ENCODE measurements at places on chromosomes 12 and 14. TPM values are rescaled to one million over a fixed set of nuclear protein-coding genes. Genes with fewer than 3 reads are reported as not detected.

DNA sequence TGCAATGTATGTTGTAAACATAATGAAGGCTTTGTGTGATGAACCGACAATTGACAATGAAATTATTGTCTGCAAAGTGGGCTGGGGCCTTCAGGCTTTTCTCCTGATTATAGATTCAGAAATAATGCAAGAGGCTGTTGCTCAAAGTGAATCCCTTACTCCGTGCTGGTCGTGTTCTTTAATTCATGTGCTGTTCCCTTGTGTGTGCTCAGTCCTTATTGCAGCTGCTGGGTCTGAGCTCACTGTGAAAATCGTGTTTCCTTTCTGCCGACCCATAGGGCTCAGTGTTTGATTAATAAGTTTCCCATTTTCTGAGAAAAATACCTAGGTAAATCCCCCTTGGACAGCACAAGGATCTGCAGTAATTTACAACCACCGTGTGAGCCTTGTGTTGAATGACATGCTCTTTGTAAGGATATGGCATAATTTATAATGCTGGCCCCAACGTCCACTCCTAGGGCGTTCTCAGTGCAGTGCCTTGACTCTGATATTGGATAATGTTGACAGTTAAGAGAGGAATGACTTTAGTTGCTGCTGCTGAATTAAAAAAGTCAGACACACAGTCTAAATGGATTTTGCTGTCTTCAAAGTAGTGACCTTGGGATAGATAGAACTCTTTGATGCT is 81.6 kb downstream of the RGS6 start:
- DNase-seq: no peak

DNA sequence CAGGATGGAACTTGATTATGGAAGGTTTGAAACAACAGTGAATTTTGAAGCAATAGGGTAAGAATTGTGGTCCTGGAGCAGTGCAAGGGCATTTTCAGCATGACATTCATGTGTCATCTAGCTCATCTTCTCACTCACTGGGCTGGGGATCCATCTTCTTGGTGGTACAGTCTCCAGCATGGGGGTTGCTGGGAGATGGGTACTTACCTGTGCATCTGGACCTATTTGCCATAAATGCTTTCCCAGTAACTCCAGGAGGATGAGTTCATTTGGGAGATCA is 7.2 kb downstream of the HSP90AA1 start:
- DNase-seq: no peak

DNA sequence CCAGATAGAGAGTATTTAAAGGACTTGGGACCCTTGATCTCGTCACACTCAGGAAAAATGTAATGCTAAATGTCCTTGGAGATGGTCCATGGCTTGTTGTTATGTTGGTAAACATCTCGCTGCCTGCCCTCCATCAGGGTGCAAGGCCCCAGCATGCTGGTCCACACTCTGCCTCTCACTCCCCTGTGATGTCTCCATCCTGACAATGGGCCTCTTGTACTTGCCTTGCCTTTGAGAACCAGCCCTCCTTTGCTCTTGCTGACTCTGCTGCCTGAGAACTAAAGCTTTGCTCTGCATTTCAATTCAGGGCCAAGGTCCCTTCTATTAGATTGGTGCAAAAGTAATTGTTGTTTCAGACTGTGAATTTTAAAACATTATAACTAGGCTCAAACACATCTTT is 131.0 kb upstream of the LMNTD1 start:
- DNase-seq: no peak

DNA sequence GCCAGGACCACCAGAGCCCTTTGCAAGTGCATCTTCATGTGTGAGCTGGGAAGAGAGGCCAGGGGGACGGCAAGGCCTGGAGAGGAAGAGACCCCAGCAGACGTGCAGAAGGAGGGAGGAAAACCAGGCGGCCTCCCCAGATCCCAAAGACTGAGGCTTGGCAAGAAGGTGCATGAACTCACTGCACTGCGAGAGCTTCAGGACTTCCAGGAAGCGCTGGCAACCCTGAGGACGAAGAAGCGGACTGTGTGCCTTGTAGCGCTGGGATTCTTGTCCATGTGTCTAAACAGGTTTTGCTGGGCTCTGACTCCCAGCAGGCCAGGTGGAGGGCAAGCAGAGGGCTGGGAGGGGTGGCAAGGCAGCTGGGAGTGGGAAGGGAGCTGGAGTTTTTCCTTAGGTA is 939 bp downstream of the TGFB3 start:
- DNase-seq: peak; percentile 67

- no peak for DNase-seq
Measured at GRCh38 chr12:72723732-72724131, 451.6 kb downstream of the TRHDE start.

GRCh38 chr12:47190271-47190750 is 110.6 kb upstream of the AMIGO2 start:
- no peak for DNase-seq

DNA sequence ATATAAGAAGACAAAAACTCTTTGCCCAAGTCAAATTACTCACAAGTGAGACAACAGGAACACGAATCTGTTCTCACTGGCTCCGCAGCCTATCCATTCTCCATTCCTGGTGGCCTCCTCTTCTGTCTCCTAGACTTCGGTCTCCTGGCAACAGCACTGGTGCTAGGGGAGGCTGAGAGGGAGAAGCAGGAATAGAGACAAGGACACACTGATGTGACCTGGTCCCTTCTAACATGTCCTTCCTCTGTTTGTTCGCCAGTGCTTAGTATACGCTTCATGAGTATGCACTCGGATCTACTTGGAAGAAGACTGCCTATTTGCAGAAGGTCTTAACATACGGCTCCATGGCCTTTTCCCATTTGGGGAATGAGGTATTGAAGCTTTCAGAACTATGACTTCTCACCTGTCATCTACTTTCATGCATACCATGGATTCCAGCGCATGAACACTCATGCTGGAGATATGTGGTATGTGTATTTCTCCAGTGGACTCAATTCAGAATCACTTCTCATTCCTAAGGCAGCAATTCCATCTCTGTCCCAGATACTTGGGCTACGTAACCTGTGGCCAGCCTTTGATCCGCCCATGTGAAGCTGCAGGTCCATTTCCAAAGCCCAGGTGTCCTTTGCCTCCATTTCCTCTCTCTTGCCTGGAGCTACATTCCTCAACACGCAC is 33.9 kb downstream of the BHLHE41 start:
- DNase-seq: no peak

GRCh38 chr12:131783915-131784541 is 44.2 kb upstream of the MMP17 start:
- no peak for DNase-seq

- DNase-seq: peak; percentile 80
Measured at GRCh38 chr14:105489542-105490266, 1.3 kb upstream of the TEDC1 start.

DNA sequence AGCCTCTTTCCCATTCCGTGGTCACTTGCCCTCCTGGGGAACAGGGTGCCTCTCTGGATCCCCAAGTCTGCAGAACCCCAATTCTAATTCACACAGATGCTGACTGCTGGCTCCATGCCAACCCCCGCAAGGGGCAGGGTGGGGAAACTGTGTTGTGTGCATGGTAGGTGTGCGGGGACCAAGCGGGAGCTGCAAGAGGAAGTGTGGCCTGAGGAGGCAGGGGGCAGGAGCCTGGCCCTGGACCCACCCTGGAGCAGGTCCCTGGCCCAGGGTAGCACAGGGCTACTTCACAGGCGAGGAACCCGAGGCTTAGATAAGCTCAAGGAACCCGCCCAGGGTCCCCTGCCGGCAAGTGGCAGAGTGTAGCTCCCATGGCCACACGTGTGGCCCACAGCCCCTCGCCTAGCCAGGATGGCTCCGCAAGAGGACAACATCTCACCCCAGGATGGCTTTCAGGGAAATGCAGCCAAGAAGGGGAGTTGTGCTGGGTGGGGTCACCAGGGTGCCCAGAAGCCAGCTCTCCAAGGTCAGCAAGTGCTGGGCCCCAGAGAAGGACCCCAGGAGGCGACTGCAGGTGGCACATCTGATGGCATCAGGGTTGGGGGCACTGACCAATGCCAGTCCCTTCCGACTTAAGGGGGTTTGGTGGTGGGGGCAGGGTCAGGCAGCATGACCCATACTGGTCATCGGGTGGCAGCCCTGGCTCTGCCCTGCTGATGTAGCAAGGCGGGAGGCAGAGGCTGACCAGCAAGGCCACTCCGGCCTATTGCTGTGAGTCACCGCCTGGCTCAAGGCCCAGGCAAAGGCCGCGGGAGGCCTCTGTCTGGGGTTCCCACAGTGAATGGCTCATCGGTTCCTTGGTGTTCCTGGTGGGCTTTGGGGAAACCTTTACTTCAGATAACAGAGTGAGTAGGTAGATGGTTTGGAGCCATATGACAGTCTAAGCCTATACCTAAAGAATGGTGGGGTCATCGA is 37.3 kb upstream of the EML1 start:
- peak; percentile 94 for DNase-seq

- no peak for DNase-seq
Measured at GRCh38 chr14:58650857-58651256, 13.1 kb downstream of the DACT1 start.

GRCh38 chr12:77323788-77324415 is 258.5 kb upstream of the E2F7 start:
- no peak for DNase-seq

GRCh38 chr12:112559784-112560183 is 141.0 kb downstream of the PTPN11 start:
- DNase-seq: no peak

Gene PPM1H
- polyA plus RNA-seq: 1.0 TPM

Gene POLE
- 10.6 TPM for polyA plus RNA-seq

Gene TIMELESS
- 2.2 TPM for polyA plus RNA-seq

Gene RFLNA
- 0.61 TPM for polyA plus RNA-seq

Gene SMIM41
- 0.61 TPM for polyA plus RNA-seq

Gene PARP11
- 2.2 TPM for polyA plus RNA-seq

Gene SPTB
- 68.4 TPM for polyA plus RNA-seq
